ENCODE measurements at places on chromosomes 5 and 9. TPM values are rescaled to one million over a fixed set of nuclear protein-coding genes. Genes with fewer than 3 reads are reported as not detected.

ALDH7A1 gene
- polyA plus RNA-seq = 32.2 TPM

UBE2QL1 gene
- 2.7 TPM for polyA plus RNA-seq

C5orf63 gene
- polyA plus RNA-seq = 4.7 TPM

MAMDC2 gene
- 16.2 TPM for polyA plus RNA-seq

ZDHHC11B gene
- 0.93 TPM for polyA plus RNA-seq

HBEGF gene
- polyA plus RNA-seq = 11.8 TPM

ZNF782 gene
- 1.2 TPM for polyA plus RNA-seq

ANKRD31 gene
- polyA plus RNA-seq = 0.08 TPM

Measured in stomach (tissue), 19 donors.